ENCODE measurements at places on chromosomes 6 and 20.
A peak's percentile ranks its signal among the peaks of the same experiment; 100 is the strongest.

DNA sequence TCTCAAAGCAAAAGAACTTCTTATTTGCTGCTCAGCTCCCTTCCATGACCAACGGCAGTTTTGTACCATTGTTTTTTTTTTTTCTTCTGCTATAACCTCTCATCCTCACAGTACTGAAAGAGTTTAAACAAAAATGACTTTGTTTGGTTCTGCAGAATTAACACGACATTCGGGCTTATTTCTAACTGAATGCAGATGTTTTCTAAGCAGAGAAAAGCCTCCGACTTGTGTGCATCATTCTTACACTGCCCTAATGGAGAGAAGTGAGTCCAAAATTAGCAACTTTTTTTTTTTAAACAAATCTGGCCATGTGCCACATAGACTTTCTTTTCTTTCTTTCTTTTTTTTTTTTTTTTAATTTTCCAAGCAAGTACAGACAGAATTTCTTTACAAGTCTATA lies 382.7 kb downstream of the HDGFL1 start:
- no peak for DNase-seq

DNA sequence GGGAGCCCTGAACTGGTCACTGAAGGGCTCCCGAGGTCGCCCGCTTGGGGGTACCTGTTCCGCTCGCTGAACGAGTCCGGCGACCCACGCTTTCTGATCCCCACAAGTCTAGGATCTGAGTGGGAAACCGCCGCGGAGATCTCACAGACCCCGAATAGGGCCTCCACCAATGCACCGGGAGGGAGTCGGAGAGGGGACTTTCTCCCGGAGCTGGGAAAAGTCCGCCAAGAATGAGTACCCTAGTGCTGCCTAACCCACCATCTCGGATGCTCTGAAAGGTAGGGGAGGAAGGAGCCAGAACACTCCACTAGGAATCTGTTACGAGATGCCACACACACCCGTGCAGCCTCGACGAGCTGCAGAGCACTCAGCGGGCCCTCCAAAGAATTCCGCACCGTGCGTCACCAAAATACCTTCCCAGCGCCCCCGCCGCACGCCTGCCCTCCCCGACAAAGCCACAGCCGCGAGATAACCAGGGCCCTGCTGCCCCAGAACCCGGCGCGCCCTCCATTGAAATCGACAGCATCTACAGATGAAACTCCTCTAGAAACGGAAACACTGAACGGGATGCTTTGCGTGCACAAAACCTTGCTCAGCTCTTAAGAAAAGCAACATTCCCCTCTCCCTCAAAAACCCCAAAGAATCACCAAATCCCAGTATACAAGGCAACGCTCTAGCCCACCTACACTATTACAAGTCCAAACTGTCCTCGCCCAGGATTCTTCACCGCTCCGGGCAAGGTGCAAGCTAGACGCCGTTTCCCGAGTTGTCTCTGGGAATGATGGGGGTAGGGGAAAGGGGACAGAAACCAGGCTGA lies 686 bp downstream of the COL12A1 start:
- no peak for DNase-seq

GRCh38 chr6:151205721-151206600 lies 33.8 kb upstream of the AKAP12 start:
- DNase-seq, result no peak

GRCh38 chr20:41177636-41178035 lies 40.3 kb downstream of the PLCG1 start:
- peak; percentile 92 for DNase-seq

DNA sequence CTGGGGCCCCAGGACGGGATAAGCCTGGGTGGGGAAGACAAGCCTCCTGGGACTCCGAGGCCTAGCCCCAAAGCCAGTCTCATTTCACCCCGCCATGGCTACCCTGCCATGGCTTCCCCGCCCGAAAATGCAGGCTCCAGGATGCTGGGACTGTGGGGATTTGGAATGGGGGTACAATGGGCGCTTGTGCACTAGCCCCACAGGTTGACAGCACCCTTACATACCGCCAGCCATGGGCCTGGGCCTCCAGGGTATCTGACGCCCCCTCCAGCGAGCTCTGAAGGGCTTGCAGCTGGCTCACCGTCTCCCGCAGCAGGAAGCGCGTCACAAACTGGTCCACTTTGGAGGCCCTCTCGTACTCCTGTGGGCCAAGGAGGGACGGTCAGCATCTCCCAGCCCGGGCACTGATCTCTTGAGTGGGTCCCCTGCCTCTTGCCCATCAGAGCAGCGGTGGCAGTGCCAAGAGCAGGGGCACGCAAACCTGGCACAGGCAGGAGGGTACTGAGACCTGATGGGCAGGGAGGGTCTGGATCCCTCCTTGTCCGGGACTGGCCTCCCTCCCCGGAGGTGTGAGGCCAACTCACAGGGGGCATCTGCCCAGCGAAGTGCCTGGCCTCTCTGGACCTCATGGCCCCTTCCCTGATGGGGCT lies 2.0 kb upstream of the C20orf144 start:
- DNase-seq, result no peak
